ENCODE measurements at places on chromosomes 12 and 14.

GRCh38 chr12:130956009-130956408, 2.3 kb downstream of the ADGRD1 start:
- no peak for DNase-seq

DNA sequence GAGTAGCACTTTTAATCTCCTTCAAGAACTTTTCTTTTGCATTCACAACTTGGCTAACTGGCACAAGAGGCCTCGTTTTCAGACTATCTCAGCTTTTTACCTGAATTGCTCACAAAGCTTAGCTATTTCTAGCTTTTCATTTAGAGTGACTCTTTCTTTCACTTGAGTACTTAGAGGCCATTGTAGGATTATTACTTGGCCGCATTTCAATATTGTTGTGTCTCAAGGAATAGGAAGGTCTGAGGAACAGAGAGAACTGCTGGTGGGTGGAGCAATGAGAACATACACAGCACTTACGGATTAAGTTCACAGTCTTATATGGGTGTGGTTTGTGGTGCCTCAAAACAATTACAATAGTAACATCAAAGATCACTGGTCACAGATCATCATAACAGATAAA, 224.8 kb upstream of the NPAS3 start:
- no peak for DNase-seq

DNA sequence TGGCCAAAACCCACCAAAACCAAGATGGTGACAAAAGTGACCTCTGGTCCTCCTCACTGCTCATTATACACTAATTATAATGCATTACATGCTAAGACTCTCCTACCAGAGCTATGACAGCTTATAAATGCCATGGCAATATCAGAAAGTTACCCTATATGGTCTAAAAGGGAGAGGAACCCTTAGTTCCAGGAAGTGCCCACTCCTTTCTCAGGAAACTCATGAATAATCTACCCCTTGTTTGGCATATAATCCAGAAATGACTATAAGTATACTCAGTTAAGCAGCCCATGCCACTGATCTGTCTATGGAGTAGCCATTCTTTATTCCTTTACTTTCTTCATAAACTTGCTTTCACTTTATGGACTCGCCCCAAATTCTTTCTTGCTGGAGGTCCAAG, 43.0 kb upstream of the FUT8 start:
- peak; percentile 79 for DNase-seq

DNA sequence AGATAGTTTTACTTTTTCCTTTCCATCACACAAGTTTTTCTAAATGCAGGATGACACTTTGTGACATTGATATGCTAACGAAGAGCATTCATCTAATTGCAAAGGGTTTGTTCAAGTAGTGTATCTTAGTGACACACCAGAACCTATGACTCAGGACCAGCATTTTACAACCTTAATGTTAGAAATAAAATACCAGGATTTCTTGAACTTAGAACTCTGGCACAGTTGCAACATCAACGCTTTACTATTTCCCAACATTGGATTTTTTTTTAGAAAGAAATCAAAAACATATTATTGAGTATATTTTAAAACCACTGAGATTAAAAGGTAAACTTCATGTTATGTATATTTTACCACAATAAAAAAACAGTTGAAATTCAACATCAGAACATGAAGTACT, 17.9 kb upstream of the PLEKHG6 start:
- no peak for DNase-seq

- no peak for DNase-seq
These were observed 242.6 kb downstream of the CPNE8 start for GRCh38 chr12:38662829-38663228.

DNA sequence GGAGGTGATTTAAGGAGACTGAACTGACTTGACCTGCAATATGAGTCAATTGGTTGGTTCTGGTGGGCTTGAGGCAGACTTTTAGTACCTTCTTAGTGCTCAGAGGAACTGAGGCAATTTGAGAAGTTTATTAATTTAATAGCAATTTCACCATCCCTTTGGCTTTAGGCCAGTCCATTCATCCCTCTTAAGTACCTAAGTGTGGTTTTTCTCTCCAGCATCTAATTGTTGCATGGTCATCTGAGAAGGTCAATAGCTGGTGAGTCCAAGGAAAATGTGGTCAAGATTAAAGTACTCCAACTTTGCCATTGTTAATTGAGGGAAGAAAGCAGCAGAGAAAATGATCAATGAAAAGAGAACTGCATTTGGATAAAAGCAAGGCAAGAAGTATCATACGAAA, 115.4 kb upstream of the DYRK2 start:
- DNase-seq = no peak

GRCh38 chr12:29858270-29858786, 74.6 kb upstream of the TMTC1 start:
- no peak for DNase-seq
